GM23338 (cell line): ENCODE measurements at places on chromosomes 11 and 22.

DNA sequence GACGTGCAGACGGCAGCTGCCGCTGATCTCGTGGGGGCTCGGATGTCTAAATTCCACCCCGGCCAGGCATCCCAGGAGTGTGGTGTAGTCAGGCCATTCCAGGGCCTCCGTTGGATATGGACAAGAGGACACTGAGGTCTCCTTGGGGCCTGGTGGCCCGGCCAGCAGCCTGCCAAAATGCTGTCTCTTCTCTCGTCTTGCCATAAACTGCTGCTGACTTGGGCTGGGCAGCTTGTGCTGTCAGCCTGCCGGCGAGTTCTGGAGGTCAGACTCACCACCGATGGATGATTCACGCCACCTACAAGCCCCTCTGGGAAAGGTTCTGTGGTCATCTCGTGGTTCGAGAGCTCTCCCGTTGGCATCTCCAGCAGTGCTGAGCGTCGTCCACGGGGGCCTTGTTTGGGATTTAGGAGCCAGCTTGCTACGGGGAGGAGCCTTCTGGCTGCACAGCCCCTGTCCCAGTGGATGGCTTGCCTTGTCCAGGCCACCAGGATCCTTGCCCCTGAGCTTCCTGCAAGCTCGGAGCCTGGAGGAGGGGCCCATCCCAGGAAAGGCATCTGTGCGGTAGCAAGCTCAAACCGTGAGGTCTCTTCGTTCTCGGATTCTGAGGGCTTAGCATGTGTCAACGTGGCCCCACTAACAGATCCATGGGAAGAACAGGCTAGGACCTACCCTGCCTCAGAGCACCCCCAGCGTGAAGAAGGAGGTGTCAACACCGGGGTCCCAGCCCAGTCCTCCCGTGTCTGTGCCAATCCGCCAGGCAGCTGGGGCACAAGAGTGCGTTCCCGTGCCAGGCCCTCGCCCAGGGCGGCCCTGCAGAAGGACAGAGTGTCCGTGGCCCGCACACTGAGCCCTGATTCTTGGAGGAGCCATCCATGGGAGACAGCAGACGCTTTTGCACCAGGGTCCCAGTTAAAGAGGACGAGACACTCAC, 1114.1 kb downstream of the BRD1 start:
- no peak overlapping the region for H3K4me3 ChIP-seq
- no peak overlapping the region for H3K27ac ChIP-seq
- H3K4me1 ChIP-seq = no peaks in the 10 kb centered on the region
- H3K36me3 ChIP-seq = no peaks in the 10 kb centered on the region; the same call in 1 of the 2 replicates
- no peak for DNase-seq

DNA sequence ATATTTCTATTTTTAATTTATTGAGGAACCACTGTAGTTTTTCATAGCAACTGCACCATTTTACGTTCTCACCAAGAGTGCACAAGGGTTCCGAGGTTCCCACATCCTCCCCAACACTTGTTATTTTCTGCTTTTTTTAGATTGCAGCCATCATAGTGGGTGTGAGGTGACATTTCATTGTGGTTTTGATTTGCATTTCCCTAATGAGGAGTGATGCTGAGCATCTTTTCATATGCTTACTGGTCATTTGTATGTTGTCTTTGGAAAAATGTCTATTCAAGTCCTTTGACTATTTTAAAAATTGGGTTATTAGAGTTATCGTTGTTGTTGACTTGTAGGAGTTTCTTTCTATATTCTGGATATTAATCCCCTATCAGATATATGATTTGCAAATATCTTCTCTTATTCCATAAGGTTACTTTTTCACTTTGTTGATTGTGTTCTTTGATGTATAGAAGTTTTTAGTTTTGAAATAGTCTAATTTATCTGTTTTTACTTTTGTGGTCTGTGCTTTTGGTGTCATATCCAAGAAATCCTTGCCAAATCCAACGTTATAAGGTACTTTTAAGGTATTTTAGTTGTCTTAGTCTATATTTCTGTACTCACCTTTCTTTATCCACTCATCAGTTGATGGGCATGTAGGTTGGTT, 9.0 kb downstream of the NEAT1 start:
- H3K4me1 ChIP-seq = peaks cover 26% of the 10 kb centered on the region
- H3K27ac ChIP-seq = no peak overlapping the region
- H3K36me3 ChIP-seq = no peaks in the 10 kb centered on the region
- no peak overlapping the region for H3K4me3 ChIP-seq
- DNase-seq = no peak
- no peaks in the 10 kb centered on the region for H3K27me3 ChIP-seq

DNA sequence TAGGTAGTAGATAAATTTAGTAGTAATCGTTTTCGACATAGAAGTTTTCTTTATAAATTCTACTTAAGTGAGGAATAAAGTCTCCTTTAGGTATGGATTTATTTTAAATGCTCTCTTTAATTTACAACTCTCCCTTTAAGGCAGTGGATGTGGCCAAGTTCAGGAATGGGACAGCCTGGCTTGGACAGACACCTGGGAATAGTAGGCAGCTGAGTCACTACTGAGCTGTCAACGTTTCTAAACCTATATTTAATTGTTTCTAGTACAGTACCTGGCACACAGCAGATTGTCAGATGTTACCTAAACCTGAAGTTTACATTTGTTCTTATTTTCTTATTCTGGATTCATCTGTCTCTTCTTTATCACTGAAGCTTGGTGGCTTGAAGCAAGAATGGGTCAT, 85.1 kb downstream of the DEPDC5 start:
- H3K4me1 ChIP-seq = no peaks in the 10 kb centered on the region
- H3K27me3 ChIP-seq = no peaks in the 10 kb centered on the region
- DNase-seq = no peak
- no peaks in the 10 kb centered on the region for H3K36me3 ChIP-seq
- no peak overlapping the region for H3K4me3 ChIP-seq
- H3K27ac ChIP-seq = no peak overlapping the region

DNA sequence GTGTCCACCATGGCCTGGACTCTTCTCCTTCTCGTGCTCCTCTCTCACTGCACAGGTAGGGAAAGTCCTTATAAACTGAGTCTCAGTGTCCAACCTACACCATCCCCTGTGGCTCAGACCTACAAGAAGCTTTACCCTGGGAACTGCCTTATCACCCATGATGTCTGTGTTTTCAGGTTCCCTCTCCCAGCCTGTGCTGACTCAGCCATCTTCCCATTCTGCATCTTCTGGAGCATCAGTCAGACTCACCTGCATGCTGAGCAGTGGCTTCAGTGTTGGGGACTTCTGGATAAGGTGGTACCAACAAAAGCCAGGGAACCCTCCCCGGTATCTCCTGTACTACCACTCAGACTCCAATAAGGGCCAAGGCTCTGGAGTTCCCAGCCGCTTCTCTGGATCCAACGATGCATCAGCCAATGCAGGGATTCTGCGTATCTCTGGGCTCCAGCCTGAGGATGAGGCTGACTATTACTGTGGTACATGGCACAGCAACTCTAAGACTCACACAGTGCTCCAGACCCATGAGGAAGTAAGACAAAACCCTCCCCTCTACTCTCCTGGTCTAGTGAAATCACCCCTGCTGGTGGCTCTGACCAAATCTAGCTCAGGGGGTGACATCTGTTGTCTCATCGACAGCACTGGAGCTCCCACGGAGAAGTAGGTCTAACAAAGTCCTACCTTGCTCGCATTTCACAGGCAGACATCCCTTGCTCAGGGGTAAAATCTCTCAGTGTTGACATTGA, 74.3 kb downstream of the VPREB1 start:
- H3K27me3 ChIP-seq = peaks cover 86% of the 10 kb centered on the region
- no peak overlapping the region for H3K27ac ChIP-seq
- H3K36me3 ChIP-seq = peaks cover 17% of the 10 kb centered on the region
- H3K4me1 ChIP-seq = peaks cover 13% of the 10 kb centered on the region
- H3K4me3 ChIP-seq = no peak overlapping the region

- H3K4me1 ChIP-seq = peaks cover 77% of the 10 kb centered on the region
- DNase-seq = no peak
- H3K27me3 ChIP-seq = no peaks in the 10 kb centered on the region
- no peak overlapping the region; the same call in 1 of the 2 replicates for H3K27ac ChIP-seq
Measured at GRCh38 chr11:19812710-19813109, 100.1 kb downstream of the NAV2 start.

GRCh38 chr22:36870250-36870649, 9.4 kb downstream of the NCF4 start:
- no peak overlapping the region for H3K27ac ChIP-seq
- H3K36me3 ChIP-seq = no peaks in the 10 kb centered on the region
- no peaks in the 10 kb centered on the region for H3K27me3 ChIP-seq
- no peak overlapping the region for H3K4me3 ChIP-seq
- H3K4me1 ChIP-seq = no peaks in the 10 kb centered on the region

GRCh38 chr11:12216671-12217374, 106.4 kb downstream of the MICAL2 start:
- H3K36me3 ChIP-seq = no peaks in the 10 kb centered on the region
- no peak overlapping the region for H3K4me3 ChIP-seq
- DNase-seq = no peak
- H3K27ac ChIP-seq = no peak overlapping the region
- H3K27me3 ChIP-seq = no peaks in the 10 kb centered on the region
- H3K4me1 ChIP-seq = 0 out of 2 replicates have a peak, but pooled peaks cover 3% of the 10 kb centered on the region

DNA sequence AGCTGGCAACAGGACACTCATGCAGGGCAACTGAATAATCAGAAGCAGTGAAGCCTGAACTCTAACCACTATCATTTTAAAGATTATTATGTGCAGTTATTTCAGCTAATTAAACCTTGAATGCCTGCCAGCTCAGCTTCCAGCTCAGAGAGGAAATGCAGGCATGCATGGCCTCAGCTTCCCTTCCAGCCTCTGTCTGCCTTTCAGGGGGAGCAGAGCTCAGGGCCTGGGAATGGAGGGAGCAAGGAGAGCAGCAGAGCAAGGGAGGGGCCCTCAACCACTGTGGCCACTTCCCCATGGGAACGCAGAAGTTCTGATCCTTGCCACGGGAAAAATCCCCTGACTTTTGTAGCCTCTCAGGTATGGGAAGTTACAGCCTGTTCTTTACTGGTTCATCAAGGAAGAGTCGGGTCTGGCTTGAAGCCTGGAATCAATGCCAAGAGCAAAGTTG, 32.5 kb upstream of the APLNR start:
- H3K27ac ChIP-seq = no peak overlapping the region
- peaks cover 8% of the 10 kb centered on the region for H3K36me3 ChIP-seq
- no peaks in the 10 kb centered on the region for H3K27me3 ChIP-seq
- no peak overlapping the region for H3K4me3 ChIP-seq
- no peak for DNase-seq
- no peaks in the 10 kb centered on the region for H3K4me1 ChIP-seq

- H3K4me3 ChIP-seq = peak overlapping the region; percentile 90
- no peak overlapping the region for H3K27ac ChIP-seq
- H3K4me1 ChIP-seq = peaks cover 30% of the 10 kb centered on the region
- DNase-seq = no peak
- peaks cover 86% of the 10 kb centered on the region for H3K27me3 ChIP-seq
Measured at GRCh38 chr11:62926680-62927455, 5.7 kb upstream of the CHRM1 start.

- no peak overlapping the region for H3K27ac ChIP-seq
- no peaks in the 10 kb centered on the region for H3K27me3 ChIP-seq
- H3K4me1 ChIP-seq = no peaks in the 10 kb centered on the region
- no peaks in the 10 kb centered on the region for H3K36me3 ChIP-seq
- H3K4me3 ChIP-seq = no peak overlapping the region
Measured at GRCh38 chr11:94058630-94059029, 37.5 kb downstream of the HEPHL1 start.

DNA sequence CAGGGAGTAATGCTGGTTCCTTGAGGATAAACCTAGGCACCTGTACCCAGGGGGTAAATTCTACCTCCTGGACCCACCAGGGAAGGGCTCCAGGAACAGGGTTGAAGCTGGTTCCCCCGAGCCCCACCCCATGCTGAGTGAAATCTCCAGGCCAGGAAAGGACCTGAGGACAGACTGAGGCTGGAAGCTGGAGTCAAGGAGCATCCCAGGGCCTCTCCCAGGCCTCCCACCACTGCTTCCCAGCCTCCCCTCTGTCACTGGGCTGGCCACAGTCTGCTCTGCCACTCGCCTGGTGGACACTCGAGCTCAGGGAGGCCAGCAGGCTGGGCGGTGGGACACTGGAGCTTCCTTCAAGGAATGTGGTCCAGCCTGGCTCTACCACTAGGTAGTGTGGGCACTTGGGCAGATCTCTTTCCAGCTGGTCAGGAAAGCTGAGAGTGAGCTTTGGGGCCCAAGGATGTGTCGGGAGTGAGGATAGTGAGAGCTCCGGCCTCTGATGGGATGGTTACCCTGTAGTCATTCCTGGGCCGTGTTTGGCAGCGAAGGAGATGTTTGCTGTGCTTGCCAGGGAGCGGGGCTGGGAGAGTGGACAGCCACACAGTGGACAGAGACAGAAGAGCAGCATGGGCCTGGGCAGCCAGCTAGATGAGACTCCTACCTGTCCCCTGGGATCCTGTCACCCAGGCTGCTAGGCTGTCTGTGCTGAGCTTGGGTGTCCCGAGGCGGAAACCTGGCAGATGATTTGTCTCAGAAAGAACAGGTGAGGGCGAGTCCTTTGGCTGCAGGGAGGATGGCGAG, 3.4 kb downstream of the OVOL1 start:
- H3K27ac ChIP-seq = no peak overlapping the region
- no peak for DNase-seq
- no peaks in the 10 kb centered on the region for H3K36me3 ChIP-seq

- peaks cover 38% of the 10 kb centered on the region for H3K4me1 ChIP-seq
- H3K36me3 ChIP-seq = no peaks in the 10 kb centered on the region
- no peak overlapping the region for H3K27ac ChIP-seq
Measured at GRCh38 chr11:95283650-95284049, 52.6 kb upstream of the SESN3 start.

GRCh38 chr11:12461516-12461915, 84.1 kb downstream of the PARVA start:
- H3K4me3 ChIP-seq = no peak overlapping the region
- H3K36me3 ChIP-seq = no peaks in the 10 kb centered on the region
- DNase-seq = no peak
- no peak overlapping the region for H3K27ac ChIP-seq
- no peaks in the 10 kb centered on the region for H3K4me1 ChIP-seq

DNA sequence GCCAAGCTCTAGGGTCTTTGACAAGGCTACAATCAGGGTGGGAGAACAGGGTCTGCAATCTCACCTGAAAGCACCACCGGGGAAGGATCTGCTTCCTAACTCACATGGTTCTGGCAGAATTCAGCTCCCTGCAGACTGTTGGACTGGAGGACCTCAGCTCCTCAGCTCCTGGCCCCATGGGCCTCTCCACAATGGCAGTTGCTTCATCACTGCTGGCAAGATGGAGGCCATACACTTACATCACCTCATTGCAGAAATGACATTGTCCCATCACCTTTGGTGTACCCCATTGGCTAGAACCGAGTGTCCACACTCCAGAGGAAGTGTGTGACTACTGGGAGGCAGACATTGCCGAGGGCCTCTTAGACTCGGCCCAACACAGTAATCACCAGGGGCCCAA, 20.9 kb upstream of the MPPED1 start:
- no peak overlapping the region for H3K27ac ChIP-seq
- no peaks in the 10 kb centered on the region for H3K36me3 ChIP-seq
- H3K4me3 ChIP-seq = no peak overlapping the region
- H3K4me1 ChIP-seq = no peaks in the 10 kb centered on the region; the same call in 1 of the 2 replicates
- no peak for DNase-seq

GRCh38 chr11:134786636-134787035, 374.6 kb upstream of the B3GAT1 start:
- no peak for DNase-seq
- H3K4me1 ChIP-seq = no peaks in the 10 kb centered on the region
- no peaks in the 10 kb centered on the region for H3K27me3 ChIP-seq

- peaks cover 35% of the 10 kb centered on the region for H3K4me1 ChIP-seq
- peaks cover 51% of the 10 kb centered on the region for H3K27me3 ChIP-seq
- H3K4me3 ChIP-seq = peak overlapping the region; percentile 9; the same call in 1 of the 2 replicates
- DNase-seq = peak; percentile 38
Measured at GRCh38 chr11:11628651-11629050, 6.8 kb upstream of the GALNT18 start.
